ENCODE measurements at places on chromosomes 5 and 9.

DNA sequence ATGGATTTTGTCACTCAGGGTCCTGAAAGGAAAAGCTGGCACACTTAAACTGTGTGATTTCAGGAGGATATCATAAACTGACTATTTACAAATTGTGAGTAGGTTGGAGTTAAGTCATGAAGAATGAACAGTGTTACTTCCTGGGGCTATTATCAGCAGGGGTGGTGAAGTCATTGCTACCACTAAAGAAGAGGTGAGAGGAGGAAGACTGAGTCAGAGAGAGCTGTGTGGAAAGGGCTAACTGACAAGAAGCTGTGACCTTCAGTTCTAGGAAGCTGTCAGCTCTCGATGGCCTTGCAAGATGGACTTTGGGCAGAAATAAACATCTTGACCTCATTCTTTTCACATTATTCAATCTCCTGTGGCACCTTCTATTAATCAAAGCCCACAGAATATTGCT is 72.3 kb upstream of the STARD4 start:
- no peak for DNase-seq

- DNase-seq = no peak
Measured at GRCh38 chr5:163880302-163880701, 374.9 kb downstream of the MAT2B start.

- DNase-seq = no peak
Measured at GRCh38 chr9:86280580-86280979, 1.8 kb downstream of the ISCA1 start.

GRCh38 chr9:127966416-127967150 is 14.2 kb downstream of the EEIG1 start:
- no peak for DNase-seq

DNA sequence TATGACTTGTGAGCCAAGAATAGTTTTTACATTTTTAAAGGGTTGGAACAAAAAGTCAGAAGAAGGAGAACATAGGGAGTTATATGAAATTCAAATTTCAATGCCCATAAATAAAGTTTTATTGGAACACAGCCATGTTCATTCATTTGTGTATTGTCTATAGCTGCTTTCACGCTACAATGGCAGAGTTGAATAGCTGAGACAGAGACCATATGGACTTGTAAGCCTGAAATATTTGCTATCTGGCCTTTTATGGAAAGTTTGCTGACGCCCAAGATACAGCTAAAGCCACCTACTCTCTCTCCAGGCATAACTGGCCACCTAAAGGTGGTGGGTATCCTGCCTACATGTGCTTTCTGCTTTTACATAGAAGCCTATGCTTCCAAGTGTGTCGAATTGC is 10.9 kb downstream of the DAB2IP start:
- no peak for DNase-seq

Measured in HuH-7.5 (cell line).